ENCODE measurements at places on chromosomes 7 and 10. TPM values are rescaled to one million over a fixed set of nuclear protein-coding genes. Genes with fewer than 3 reads are reported as not detected.

Gene LEP
- total RNA-seq, result not detected

Gene TMEM130
- total RNA-seq, result 6.3 TPM

Gene PITX3
- not detected for total RNA-seq

Gene ASB10
- total RNA-seq, result not detected

Gene MKX
- 0.94 TPM for total RNA-seq

Gene UPK3B
- total RNA-seq, result 0.63 TPM

Gene TEX36
- total RNA-seq, result not detected

Gene GARIN1A
- total RNA-seq, result 3.4 TPM

Gene GNAT3
- total RNA-seq, result not detected

Gene SOSTDC1
- 13.1 TPM for total RNA-seq

Gene ORC5
- 43.2 TPM for total RNA-seq

Gene RBP3
- not detected for total RNA-seq

Gene COL17A1
- total RNA-seq, result not detected

Gene ANK3
- 552 TPM for total RNA-seq

Gene PLEKHS1
- total RNA-seq, result not detected

Gene ANKRD61
- total RNA-seq, result not detected

Gene NEURL1
- 44.4 TPM for total RNA-seq

Gene GIMAP5
- total RNA-seq, result 2.2 TPM

Gene TMEM176A
- not detected for total RNA-seq

Gene AS3MT
- 13.8 TPM for total RNA-seq

Gene CNPY1
- total RNA-seq, result not detected

Gene WNT8B
- 0.31 TPM for total RNA-seq

Gene HOXA9
- total RNA-seq, result not detected

Gene CYP2C9
- not detected for total RNA-seq

Gene TMEM213
- total RNA-seq, result not detected

Gene LDB1
- total RNA-seq, result 103 TPM

Gene MYL10
- total RNA-seq, result not detected

Gene IQUB
- 3.8 TPM for total RNA-seq

Gene TPK1
- total RNA-seq, result 10.0 TPM

Gene CDNF
- not detected for total RNA-seq

Gene SLC26A4
- 16.0 TPM for total RNA-seq

Gene FOXI2
- total RNA-seq, result not detected

Gene TBC1D12
- total RNA-seq, result 47.6 TPM

Gene SFRP5
- total RNA-seq, result 0.94 TPM

Gene KCNMA1
- 120 TPM for total RNA-seq

Gene ZEB1
- total RNA-seq, result 86.7 TPM

Gene SYT15B
- under 0.01 TPM for total RNA-seq

Gene SFXN4
- total RNA-seq, result 15.0 TPM

Gene TAS2R3
- total RNA-seq, result 24.1 TPM

Gene ZC3HAV1L
- 16.0 TPM for total RNA-seq
